Thoracic aorta (tissue), 2 donors: ENCODE measurements at places on chromosomes 2 and 18. TPM values are rescaled to one million over a fixed set of nuclear protein-coding genes. Genes with fewer than 3 reads are reported as not detected.

GRCh38 chr2:55105456-55105855 lies 55.2 kb upstream of the RTN4 start:
- no peak overlapping the region for H3K27ac ChIP-seq
- H3K27me3 ChIP-seq, result no peaks in the 10 kb centered on the region
- no peak for DNase-seq
- H3K4me3 ChIP-seq, result no peak overlapping the region
- H3K4me1 ChIP-seq, result peaks cover 26% of the 10 kb centered on the region
- no peaks in the 10 kb centered on the region for H3K36me3 ChIP-seq

- H3K27ac ChIP-seq, result no peak overlapping the region
- no peaks in the 10 kb centered on the region for H3K27me3 ChIP-seq
- H3K4me1 ChIP-seq, result no peaks in the 10 kb centered on the region
- H3K4me3 ChIP-seq, result no peak overlapping the region
- no peaks in the 10 kb centered on the region for H3K36me3 ChIP-seq
Observed at GRCh38 chr2:241852981-241853631, 5.6 kb downstream of the PDCD1 start.

GRCh38 chr2:145769011-145769716 lies 1249.2 kb upstream of the ZEB2 start:
- H3K27ac ChIP-seq, result no peak overlapping the region
- no peaks in the 10 kb centered on the region for H3K36me3 ChIP-seq
- no peak overlapping the region for H3K4me3 ChIP-seq
- no peaks in the 10 kb centered on the region for H3K27me3 ChIP-seq

Gene PSMG2
- 64.6 TPM for total RNA-seq

Gene NDUFS1
- 63.0 TPM for total RNA-seq

DNA sequence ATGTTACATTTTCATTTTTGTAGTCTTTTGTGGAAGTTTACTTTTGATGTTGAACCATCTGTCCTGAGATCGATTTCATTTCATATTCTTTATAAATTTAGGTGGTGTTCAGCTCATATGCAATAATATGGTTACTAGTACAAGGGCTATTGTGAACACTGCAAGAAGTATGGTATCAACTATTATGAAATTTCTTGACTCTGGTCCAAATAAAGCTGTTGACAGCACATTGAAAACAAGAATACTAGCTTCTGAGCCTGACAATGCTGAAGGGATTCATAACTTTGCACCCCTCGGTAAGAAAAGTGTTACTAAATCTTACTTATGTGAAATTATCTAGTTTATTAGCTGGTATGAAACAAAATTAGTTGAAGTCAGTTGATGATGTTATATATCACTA lies 124.9 kb upstream of the TTC27 start:
- no peak for DNase-seq
- peaks cover 22% of the 10 kb centered on the region for H3K36me3 ChIP-seq
- no peaks in the 10 kb centered on the region for H3K4me1 ChIP-seq
- H3K27me3 ChIP-seq, result no peaks in the 10 kb centered on the region

- no peak overlapping the region for H3K27ac ChIP-seq
- no peaks in the 10 kb centered on the region for H3K27me3 ChIP-seq
- no peak overlapping the region for H3K4me3 ChIP-seq
- no peaks in the 10 kb centered on the region for H3K4me1 ChIP-seq
Observed at GRCh38 chr2:198371921-198372543, 567.6 kb downstream of the PLCL1 start.

GRCh38 chr18:48459465-48459864 lies 50.3 kb upstream of the ZBTB7C start:
- no peaks in the 10 kb centered on the region for H3K4me1 ChIP-seq
- H3K36me3 ChIP-seq, result no peaks in the 10 kb centered on the region
- no peak overlapping the region for H3K4me3 ChIP-seq
- no peak overlapping the region for H3K27ac ChIP-seq
- no peak for DNase-seq

Gene EPAS1
- total RNA-seq, result 667 TPM

Gene C2orf72
- 0.14 TPM for total RNA-seq

GRCh38 chr2:64945973-64946768 lies 43.0 kb upstream of the SLC1A4 start:
- peaks cover 22% of the 10 kb centered on the region for H3K4me1 ChIP-seq
- H3K27me3 ChIP-seq, result no peaks in the 10 kb centered on the region
- H3K36me3 ChIP-seq, result no peaks in the 10 kb centered on the region
- H3K27ac ChIP-seq, result no peak overlapping the region

DNA sequence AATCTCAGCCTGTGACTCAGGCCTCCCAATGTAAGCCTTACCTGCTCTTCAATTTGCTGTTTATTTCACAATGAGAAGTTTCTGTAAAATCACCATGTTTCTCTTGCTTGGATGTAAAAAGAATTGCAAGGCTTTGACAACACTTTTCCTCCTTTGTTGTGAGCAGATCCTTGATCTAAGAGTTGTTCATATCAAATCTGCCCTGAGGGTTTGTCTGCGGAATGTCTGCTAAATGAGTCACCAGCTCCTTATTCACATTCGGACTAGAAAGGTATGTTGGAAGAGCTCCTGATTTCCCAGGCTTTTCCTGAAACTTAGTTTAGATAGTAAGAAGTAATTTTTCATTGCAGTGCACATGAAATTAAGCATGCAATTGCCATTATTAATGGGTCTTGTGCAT lies 268.2 kb upstream of the TCF4 start:
- H3K27me3 ChIP-seq, result no peaks in the 10 kb centered on the region
- no peaks in the 10 kb centered on the region for H3K4me1 ChIP-seq
- no peak for DNase-seq
- H3K27ac ChIP-seq, result no peak overlapping the region
- H3K4me3 ChIP-seq, result no peak overlapping the region

DNA sequence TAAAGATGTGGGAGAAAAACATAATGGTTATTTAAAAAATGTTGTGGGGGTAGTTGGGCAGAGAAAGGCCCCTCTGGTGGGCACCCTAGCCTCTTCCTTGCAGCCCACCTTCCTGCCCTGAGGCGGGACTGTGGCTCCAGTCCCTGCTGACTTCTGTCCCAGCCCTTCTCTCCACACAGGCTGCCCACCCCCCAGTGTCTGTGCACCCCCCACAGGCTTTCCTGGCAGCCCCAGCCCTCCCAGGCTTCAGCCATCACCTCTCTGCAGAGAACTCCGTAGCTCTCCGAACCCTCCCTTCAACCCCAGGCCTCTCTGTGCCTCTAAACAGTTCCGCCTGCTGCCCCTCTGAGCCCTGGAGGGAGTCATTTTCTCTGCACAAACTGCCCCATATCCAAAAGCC lies 75.4 kb downstream of the DYSF start:
- H3K4me3 ChIP-seq, result no peak overlapping the region
- DNase-seq, result no peak
- no peak overlapping the region for H3K27ac ChIP-seq
- no peaks in the 10 kb centered on the region for H3K4me1 ChIP-seq
- peaks cover 3% of the 10 kb centered on the region for H3K36me3 ChIP-seq

DNA sequence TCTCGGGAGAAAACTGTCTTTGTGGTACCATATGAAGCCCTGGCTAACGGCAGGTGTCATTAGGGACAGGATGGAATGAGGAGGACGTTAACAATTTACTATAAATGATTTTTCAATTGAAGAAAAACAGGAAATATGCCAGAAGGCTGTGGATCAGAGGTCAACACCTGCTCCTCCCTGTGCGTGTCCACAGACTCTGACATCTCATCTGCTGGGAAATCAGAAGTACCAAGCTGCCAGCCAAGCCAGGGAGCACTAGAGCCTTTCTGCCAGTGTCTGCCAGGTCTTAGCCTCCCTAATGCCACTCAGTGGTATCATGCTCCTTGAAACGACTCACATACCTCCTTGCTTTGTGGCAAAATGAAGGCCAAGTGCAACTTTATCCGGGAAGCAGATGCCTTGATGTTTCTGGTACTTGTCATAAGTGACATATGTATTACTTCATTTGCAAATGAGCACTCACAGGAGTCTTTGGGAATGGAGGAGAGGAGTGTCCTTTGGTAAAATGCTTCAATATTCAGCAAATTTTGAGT lies 541.1 kb downstream of the SATB2 start:
- no peak overlapping the region for H3K4me3 ChIP-seq
- no peaks in the 10 kb centered on the region for H3K36me3 ChIP-seq
- H3K27ac ChIP-seq, result no peak overlapping the region

GRCh38 chr18:79006106-79006795 lies 26.6 kb downstream of the SALL3 start:
- DNase-seq, result no peak
- H3K36me3 ChIP-seq, result no peaks in the 10 kb centered on the region
- no peaks in the 10 kb centered on the region for H3K27me3 ChIP-seq
- H3K27ac ChIP-seq, result no peak overlapping the region
- H3K4me3 ChIP-seq, result no peak overlapping the region
- no peaks in the 10 kb centered on the region for H3K4me1 ChIP-seq

DNA sequence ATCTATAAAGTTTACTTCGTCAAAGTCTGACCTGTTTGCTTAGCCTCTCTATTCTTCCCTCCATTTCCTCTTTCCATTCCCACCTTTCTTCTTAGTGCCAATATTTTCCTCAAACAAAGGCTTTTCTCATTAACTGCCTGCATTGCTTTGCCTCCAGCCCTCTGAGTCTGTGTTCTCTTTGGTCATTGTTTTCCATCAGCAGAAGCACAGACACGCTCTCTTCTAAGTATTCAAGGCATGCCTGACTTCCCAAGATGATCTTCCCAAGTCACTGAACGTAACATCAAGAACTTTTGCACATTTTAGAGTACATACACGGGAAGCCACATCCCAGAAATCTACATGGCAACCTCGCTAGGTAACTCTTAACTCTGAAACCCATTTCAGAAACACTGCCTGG lies 32.6 kb upstream of the ANXA4 start:
- DNase-seq, result no peak
- H3K4me1 ChIP-seq, result no peaks in the 10 kb centered on the region
- no peaks in the 10 kb centered on the region for H3K36me3 ChIP-seq

DNA sequence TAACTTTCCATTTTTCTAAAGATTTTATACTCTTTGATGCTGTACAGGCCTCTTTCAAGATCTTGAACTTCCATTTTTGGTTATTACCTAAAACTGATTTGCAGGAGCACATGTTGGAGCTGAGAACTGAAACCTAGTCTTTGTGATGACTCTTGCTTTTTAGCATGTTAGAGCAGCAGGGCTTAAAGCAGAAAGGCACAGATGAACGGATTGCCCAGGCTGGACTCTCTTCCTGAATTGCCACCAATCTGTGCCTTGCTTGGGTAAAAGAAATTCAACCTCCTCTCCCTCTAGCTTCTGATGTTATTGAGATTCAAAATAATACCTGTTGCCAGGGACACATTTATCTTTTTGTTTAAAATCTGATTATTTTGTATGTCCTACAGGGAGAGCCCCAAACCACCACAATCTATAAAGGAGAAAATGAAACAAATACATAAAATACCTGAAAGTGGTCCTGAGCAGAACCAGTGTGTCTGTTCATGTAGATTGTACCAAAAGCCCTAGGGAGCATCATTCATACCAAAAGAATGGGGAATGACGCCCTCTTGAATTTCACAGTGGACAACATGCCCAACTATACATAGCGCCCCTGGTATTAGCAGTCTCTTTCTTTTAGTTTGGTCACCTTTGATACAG lies 277.0 kb upstream of the MAP2 start:
- H3K4me1 ChIP-seq, result no peaks in the 10 kb centered on the region
- DNase-seq, result no peak
- H3K27me3 ChIP-seq, result no peaks in the 10 kb centered on the region
- H3K27ac ChIP-seq, result no peak overlapping the region
- H3K4me3 ChIP-seq, result no peak overlapping the region

DNA sequence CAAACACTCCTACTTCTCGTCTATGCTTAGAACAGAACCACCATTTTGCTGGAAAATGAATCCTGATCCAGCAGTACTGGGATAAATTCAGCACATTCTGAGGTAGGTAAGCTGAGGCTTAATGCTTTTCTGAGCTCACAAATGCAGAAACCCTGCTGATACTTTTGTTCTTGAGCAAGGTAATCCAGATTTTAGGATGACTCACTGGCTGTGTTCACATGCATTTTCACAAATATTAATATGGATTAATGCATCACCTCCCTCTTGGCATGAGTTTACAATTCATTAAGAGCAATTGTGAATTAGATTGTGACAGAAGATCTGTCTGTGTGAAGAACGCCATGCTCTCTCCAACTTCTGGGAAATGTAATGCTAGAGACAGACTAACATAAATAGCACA lies 42.2 kb downstream of the RAD51AP2 start:
- no peak overlapping the region for H3K4me3 ChIP-seq
- DNase-seq, result no peak
- no peaks in the 10 kb centered on the region for H3K27me3 ChIP-seq
- H3K4me1 ChIP-seq, result no peaks in the 10 kb centered on the region
- no peak overlapping the region for H3K27ac ChIP-seq
- H3K36me3 ChIP-seq, result no peaks in the 10 kb centered on the region

GRCh38 chr2:232147440-232148077 lies 186.0 kb downstream of the DIS3L2 start:
- no peak overlapping the region for H3K4me3 ChIP-seq
- H3K4me1 ChIP-seq, result no peaks in the 10 kb centered on the region
- H3K27ac ChIP-seq, result no peak overlapping the region
- no peaks in the 10 kb centered on the region for H3K36me3 ChIP-seq
- no peaks in the 10 kb centered on the region for H3K27me3 ChIP-seq

DNA sequence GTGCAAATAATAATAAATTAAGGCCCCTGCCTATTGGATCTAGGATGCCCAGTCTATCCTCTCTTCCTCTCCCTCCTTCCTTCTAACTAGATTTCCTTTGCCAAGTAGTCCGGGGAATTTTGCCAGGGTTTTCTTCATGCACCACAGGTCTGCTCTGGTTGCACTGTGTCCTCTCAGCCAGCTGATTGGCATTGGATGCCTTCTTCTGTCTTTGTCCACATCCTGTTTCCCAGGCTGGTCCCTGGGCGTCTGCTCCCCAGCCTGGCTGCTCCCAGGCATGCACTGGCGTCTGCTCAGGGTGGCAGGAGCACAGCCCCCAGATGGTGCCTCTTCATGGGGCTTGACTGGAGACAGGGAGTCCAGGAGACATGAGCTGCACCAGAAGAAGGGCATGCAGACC lies 66.4 kb downstream of the GALR1 start:
- H3K27ac ChIP-seq, result no peak overlapping the region
- H3K36me3 ChIP-seq, result no peaks in the 10 kb centered on the region
- no peaks in the 10 kb centered on the region for H3K27me3 ChIP-seq
- H3K4me3 ChIP-seq, result no peak overlapping the region
- DNase-seq, result no peak

Gene PNKD
- 38.4 TPM for total RNA-seq

DNA sequence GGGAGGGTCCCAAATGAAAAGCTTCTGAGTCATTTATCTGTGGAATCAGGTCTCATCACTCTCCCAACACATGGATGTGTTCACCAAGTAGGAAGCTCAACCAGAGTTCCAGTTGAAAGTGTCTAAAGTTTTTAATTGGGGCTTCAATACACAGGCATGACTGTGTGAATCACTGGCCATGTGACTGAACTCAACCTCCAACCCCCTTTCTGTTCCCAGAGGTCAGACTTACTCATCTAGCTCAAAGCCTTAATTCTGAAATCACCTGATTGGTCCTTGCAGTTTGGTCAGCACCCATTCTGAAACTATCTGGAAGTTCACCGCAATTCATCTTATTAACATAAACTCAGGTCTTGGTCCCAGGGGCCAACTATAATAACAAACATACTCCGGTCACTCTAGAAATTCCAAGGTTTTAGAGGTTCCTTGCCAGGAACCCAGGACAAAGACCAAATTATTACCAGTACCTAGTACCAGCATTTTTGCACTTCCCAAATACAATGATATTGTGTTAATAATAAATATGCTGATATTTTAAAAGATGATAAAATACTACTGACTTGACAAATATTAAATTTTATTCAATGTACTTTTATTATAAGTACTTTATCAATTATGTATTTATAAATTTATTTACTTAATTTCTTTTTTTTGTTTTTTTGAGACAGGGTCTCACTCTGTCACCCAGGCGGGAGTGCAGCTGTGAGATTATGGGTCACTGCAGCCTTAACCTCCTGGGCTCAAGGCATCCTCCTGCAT lies 10.7 kb upstream of the RBM45 start:
- no peak overlapping the region for H3K27ac ChIP-seq
- H3K4me3 ChIP-seq, result no peak overlapping the region
- no peaks in the 10 kb centered on the region for H3K27me3 ChIP-seq
- no peaks in the 10 kb centered on the region for H3K36me3 ChIP-seq
- no peaks in the 10 kb centered on the region for H3K4me1 ChIP-seq

Gene MYO1B
- total RNA-seq, result 79.4 TPM

Gene CLEC4F
- total RNA-seq, result not detected

Gene NEDD4L
- total RNA-seq, result 13.9 TPM
